ENCODE measurements at places on chromosomes 7 and 10. TPM values are rescaled to one million over a fixed set of nuclear protein-coding genes. Genes with fewer than 3 reads are reported as not detected.

The NUTM2D gene
- 0.62 TPM for total RNA-seq

The SLC16A9 gene
- total RNA-seq, result 1.2 TPM

The PTER gene
- 9.1 TPM for total RNA-seq

The LLCFC1 gene
- total RNA-seq, result not detected

The TIMM23B gene
- 25.4 TPM for total RNA-seq

The ACSM6 gene
- not detected for total RNA-seq

The GRM3 gene
- not detected for total RNA-seq

The ZPBP gene
- total RNA-seq, result not detected

The AKR1C8 gene
- not detected for total RNA-seq

All from uterine smooth muscle cell (primary cell).